NCI-H510A treated with DMSO at 0.1 percent for 48 hours (cell line): ENCODE measurements at places on chromosomes 11 and 22.
A peak's percentile ranks its signal among the peaks of the same experiment; 100 is the strongest.

DNA sequence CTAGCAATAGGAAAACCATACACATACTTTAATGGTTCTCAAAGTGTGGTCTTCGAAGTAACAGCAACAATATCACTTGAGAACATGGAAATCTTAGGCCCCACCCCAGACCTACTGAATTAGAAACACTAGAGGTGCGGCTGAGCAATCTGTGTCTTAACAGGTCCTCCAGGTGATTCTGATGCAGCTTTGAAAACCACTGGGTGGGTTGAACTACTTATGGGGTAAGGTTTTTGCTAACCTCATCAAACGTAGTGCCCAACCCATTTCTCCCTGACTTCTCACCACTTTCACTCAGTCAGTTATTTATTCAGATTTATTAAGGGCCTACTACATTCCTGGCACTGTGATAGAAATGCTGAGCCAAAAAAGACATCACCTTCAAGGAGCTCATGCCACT, 3.7 kb downstream of the MPZL2 start:
- DNase-seq, result no peak

DNA sequence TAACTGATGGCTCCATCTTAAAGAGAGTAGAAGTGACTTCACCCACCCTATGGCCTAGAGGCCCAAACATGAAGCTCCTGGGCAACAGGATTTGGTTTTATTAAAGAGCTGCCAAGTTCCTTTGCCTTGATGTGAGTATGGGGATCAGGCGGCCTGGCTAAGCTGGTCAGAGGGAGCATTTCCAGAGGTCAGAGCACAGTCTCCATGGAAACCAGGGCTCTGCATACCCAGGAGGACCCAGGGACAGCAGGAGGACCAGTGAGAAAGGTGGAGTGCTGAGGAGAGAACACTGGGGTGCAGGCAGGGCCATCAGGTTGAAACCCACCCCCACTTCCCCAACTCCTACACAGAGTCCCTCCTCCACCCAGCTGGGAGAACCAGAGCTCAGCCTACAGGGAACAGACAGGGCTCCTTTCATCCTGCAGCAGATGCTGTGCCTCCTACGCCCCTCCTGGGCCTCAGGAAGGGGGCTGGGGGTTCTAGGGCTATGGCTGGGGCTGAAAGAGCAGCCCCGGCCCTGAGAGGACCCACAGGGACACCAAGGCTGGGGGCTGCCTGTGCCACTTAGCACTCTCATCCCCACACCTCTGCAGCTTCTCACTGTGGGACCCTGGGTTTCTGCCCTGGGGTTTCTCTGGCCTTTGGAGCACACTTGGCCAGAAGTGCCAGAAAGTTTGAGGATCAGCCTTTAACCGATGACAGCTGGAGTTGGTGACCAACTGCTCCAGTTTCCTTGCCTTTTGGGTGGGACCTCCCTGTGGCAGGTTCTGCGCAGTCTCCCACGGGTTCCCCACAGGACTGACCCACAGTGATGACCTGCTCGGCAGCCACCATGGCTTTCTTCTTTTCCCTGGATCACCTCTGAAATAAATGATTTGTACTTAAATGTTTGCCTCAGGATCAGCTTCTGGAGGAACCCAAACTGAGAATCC, 13.8 kb upstream of the P2RY6 start:
- no peak for DNase-seq

DNA sequence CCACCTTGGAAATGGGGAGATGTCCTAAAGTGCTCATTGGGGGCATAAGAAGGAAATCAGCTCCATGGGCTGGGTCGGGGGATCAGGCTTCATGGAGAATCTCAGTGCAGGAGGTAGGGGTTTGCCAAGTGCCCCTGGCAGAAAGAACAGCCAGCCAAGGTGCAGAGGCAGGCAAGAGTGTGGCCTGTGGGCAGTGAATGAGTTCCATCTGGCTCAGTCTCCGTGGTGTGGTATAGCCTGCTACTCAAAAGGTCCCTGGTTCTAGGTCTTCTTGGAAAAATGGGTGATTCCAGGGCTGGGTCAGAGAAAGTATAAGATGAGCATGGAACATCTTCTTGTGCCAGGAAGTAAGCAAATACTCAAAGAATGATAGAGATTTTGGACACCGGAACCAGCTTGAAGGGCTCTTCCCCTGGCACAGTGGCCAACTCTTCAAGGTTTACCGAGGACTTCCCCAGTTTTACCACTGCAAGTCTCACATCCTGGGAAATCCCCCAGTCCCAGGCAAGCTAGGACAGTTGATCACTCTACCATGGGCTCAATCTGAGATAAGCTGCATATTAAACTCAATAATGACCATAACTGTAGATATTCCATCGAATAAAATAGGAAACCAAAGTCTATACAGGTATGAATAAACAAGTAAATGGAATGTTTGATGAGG, 10.6 kb upstream of the ARAP1 start:
- DNase-seq, result no peak

DNA sequence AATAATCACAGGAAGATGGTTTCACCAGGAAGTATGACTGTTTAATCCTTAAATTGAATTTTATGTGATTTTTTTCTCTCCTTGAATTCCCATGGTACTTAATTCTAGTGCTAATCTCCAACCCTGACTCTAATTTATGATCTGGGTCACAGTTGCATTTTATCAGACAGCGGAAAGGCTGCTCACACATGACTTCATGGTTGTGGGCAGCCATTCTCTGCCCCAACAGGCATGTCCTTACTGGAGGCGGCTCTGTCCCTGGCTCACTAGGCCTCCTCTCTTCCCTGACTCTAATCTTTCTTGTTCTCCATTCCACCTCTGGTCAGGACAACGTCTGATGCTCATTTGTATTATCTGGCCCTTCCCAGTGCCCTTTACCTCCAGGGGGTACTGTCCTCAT, 184.4 kb downstream of the CHST1 start:
- no peak for DNase-seq

DNA sequence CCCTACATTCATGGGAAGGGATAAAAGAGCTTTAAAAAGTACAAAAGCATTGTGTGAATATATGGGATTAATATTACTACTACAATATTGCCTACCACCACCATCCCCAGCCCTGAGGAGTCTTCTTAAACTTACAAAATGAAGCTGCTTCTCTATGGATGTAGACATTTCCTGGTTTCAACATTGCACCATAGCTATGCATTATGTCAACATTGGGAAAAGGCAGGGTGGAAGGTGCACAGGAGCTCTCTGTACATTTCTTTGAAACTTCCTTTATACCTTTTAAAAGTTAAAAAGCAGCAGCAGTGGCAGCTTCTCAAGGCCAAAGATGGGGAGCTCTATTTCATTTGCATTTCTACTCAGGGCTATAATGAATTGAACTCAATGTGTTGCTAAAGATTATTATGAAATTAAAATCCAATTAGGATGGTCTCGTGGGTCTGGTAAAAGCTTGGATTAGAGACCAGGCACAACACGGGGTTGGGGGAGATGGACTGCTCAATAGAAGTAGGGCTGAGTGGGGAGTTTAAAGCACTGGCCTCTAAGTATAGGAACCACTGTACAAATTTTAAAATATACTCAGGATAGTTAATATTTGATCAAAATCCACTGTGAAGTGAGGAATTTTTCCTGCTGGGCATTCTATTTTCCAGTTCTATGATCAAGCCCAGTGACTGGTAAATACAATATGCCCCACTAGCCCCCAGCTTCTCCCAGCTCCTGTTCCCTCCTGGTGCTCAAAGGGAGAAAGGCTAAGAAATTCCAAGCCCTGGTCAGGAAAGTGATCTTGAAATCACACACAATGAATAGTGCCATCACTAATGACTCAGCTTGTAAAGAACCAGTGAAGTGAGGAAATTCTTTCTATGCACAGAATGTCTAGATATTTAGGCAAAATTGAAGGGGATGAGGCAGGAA, 362.7 kb upstream of the CCDC90B start:
- no peak for DNase-seq

- no peak for DNase-seq
Observed at GRCh38 chr11:86783661-86784060, 16.7 kb upstream of the PRSS23 start.

GRCh38 chr22:50189849-50190181, 4.1 kb downstream of the TRABD start:
- peak; percentile 64 for DNase-seq

DNA sequence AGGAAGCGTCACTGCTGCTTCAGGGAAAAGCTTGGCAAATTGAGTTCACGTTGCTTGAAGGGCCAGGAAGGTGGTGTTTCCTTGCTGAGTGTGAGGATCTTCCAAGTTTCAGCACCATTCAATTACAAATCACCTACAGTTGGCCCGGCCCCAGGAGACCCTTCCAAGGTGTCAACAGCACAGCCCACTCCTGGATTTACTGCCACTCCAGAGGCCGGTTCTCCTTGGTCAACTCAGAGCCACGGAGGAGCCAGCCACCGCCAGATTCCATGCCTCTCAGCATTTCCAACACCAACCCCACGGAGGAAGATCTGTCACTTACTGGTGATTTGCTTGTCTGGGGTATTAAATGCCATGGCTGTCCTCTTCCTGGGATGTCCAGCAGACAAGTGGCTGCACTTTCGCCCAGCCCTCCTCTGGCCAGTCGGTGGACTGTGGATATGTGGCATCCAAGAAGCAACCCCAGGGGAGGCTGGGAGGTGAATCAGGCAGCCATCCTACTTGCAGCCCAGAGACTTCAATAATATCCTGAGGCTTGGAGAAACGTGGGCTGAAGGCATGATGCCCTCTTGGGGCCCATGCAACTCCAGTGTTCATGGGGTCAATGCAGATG, 74.1 kb upstream of the SHANK2 start:
- no peak for DNase-seq

DNA sequence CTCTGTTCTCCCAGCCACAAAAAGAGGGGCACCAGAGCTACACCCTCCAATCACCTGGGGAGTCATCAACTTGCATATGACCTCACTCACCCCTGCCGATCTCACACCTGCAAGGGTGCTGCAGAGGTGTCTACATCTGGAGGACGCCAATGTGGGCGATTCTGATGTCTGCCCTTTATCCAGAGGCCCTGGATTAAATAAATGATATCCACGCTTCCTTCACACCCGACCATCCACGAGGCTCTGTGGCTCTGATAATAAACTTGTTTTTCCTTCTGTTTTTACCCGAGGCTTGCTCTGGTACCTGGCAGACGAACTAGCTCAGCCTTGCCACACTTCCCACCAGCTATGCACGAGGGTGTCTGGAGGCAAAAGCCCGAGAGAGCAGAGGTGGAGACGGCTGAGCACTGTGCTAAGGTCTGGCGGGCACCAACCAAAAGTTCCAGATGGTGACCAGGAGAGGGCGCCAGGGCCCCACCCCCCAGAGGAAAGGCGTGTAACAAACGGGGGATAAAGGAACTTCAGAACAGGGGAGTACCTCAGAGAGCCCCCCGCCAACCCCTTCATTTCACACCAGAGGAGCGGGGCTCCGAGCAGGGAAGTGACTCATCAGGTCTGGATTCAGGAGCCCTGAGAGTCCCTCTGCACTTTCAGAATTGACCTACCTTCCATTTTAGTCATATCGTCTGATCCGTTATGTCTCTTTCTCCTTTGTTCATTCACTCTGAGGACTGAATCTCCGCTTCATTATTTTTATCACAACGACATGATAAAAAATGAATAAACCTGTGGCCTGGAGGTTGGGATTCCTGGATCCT, 13.5 kb downstream of the SCN3B start:
- DNase-seq, result no peak

DNA sequence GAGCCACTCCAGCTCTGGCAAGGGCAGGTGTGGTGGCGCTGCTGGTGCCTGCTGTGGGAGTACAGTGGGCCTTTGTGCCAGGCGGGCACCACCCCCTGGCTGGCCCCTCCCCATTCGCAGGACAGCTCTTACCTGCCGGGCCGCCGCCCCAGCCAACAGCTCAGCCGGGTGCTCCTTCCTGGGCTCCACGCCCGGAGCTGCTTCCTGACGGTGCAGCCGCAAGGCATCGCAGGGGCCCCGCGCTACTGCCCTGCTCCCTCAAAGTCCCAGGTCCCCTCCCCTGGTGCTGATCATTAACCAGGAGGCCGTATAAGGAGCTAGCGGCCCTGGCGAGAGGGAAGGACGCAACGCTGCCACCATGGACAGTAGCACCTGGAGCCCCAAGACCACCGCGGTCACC, at the start of gene SLC5A1:
TSS of gene SLC5A1 (plus strand) at position 338 of the 400 bp plus-strand sequence. CDS start at position 359, 21 bp downstream.
- peak; percentile 59 for DNase-seq

GRCh38 chr22:25370322-25370721, 150.9 kb downstream of the CRYBB2 start:
- no peak for DNase-seq

- no peak for DNase-seq
Observed at GRCh38 chr22:21450320-21450831, 16.8 kb upstream of the TMEM191C start.

GRCh38 chr11:9057888-9058287, 33.5 kb downstream of the SCUBE2 start:
- no peak for DNase-seq

DNA sequence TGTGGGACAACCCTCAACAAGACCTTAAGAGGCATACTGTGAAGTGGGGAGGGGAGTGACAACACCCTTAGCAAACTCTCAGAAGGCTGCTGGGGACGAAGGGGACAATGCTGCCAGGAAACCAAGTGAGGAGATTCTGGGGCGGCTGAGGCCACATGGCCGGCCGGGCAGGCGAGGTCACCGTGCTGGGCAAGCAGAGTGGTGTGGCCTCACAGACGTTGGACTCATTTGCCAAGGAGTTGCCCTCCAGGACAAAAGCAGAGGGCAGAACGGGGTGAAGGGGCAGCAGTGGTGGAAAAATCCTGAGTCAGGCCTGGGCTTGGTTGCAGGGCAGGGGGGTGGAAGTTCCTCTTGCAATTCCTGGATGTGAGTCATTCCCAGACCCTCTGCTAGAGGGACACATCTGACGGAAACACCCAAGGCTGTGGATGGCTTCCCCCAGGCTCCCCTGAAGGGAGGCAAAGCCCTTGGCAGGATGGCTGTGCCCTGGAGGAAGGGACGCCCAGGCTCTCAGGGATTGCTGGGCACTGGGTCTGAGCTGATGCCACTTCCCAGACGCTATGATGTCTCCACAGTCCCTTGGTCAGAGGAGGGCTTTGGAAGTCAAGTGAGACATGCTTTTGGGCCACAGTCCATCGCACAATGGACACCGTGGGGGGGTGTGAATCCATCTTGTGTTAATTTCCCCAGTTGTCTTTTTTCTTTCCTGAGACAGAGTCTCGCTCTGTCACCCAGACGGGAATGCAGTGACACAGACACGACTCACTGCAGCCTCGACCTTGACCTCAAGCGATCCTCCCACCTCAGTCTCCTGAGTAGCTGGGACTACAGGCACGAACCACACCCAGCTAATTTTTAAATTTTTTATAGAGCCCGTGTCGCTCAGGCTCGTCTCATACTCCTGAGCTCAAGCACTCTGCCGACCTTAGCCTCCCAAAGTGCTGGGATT, 16.2 kb upstream of the SHANK3 start:
- no peak for DNase-seq

DNA sequence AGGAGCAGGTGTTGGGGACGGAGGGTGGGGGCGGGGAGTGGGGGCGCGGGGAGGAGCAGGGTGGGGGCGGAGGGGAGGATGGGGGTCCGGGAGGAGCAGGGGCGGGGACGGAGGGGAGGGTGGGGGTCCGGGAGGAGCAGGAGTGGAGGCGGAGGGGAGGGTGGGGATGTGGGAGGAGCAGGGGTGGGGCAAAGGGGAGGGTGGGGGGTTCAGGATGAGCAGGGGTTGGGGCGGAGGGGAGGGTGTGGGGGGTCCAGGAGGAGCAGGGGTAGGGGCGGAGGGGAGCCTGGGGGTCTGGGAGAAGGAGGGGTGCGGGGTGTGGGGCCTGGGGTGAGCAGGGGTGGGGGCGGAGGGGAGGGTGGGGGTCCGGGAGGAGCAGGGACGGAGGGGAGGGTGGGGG, 17.1 kb downstream of the CRELD2 start:
- no peak for DNase-seq

GRCh38 chr11:35935390-35935789, 8.5 kb upstream of the LDLRAD3 start:
- no peak for DNase-seq
